ENCODE measurements at places on chromosomes 7 and 10.

DNA sequence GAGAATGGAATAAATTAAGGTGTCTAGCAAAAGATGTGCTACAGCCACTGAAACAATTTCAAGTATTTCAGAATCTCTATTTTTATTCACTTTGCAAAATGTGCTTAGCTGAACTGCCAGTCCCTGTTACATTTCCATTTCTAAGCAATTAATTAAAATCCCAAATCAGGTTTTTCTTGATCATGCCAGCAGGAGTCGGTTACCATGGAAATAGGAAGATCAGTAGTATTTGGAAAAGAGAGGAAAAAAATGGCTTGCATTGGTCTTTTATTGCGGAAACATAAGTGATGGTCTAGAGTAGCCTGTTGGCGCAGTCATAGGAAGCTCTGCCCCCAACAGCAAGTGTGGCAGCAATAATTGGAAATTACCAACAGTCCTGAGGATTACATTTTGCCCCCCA is 867.1 kb downstream of the GATA3 start:
- no peak overlapping the region for H3K4me3 ChIP-seq
- peaks cover 8% of the 10 kb centered on the region for H3K4me1 ChIP-seq
- H3K36me3 ChIP-seq, result peaks cover 4% of the 10 kb centered on the region
- no peak overlapping the region for H3K27ac ChIP-seq

DNA sequence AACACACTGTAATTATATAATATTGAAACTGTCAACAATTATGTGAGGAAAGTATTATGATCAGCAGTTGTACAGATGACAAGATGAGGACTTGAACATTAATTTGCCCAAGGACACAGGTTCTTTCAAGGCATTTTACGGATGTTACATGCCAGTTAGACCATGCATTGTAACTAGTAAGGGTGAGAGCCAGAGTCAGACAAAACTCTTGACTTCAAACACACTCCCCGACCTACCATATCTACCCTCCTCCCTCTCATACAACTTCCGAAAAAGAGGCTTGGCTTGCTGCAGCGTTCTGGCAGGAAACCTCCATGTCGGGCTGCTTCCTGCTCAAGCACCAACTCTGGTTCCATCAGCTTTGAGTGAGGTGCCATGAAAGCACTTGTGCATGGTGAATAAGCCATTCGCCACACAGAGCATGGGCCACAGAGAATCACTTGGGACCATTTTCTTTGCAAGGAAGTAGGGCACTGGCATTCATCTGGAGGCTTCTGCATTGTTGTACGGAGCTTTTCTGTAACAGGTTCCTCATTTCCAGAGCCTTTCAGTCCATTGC is 53.2 kb downstream of the FOXI2 start:
- no peak for DNase-seq
- no peaks in the 10 kb centered on the region for H3K36me3 ChIP-seq
- H3K4me1 ChIP-seq, result no peaks in the 10 kb centered on the region
- no peak overlapping the region for H3K4me3 ChIP-seq
- peaks cover 22% of the 10 kb centered on the region for H3K27me3 ChIP-seq
- H3K27ac ChIP-seq, result no peak overlapping the region

DNA sequence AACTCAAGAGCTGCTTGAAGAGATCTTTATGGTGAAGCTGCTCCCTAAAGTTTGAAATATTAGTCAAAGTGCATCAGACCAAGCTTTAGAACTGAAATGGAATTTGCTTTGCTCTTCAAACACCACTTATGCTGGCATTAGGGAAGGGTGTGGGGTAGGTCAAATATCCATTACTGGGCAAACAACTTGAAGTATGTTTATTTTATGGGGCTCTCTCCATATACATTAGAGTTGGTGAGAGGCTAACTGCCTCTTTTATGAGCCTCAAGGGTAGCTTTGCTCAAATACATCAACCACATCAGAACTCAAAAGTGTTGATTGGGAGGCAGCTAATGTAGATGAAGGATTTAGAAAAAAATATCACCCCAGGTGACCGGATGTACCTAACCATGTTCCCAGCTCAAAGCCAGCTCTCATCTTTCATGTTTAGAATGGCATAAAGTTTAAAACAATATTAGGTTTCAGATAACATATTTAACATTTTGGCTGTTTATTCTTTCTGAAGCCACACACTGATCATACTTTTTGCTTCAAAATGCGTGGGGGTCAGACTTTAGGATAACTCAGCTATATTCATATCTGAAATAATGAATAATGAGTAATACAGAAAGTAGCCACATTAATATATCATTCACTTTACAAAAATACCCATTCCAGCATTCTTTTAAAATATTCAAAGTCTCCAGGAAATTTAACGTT is 318.6 kb downstream of the PTEN start:
- H3K36me3 ChIP-seq, result no peaks in the 10 kb centered on the region
- DNase-seq, result no peak
- H3K4me3 ChIP-seq, result no peak overlapping the region
- no peaks in the 10 kb centered on the region for H3K27me3 ChIP-seq
- H3K4me1 ChIP-seq, result no peaks in the 10 kb centered on the region

- H3K4me1 ChIP-seq, result peaks cover 6% of the 10 kb centered on the region
- H3K27me3 ChIP-seq, result peaks cover 3% of the 10 kb centered on the region
- no peak overlapping the region for H3K27ac ChIP-seq
- DNase-seq, result no peak
- H3K36me3 ChIP-seq, result peaks cover 4% of the 10 kb centered on the region
Measured at GRCh38 chr10:61301575-61301974, 151.6 kb downstream of the TMEM26 start.

GRCh38 chr7:142301923-142302550 is 44.2 kb upstream of the PRSS58 start:
- H3K4me1 ChIP-seq, result no peaks in the 10 kb centered on the region
- no peaks in the 10 kb centered on the region for H3K36me3 ChIP-seq
- H3K4me3 ChIP-seq, result no peak overlapping the region
- H3K27ac ChIP-seq, result no peak overlapping the region
- DNase-seq, result no peak
- H3K27me3 ChIP-seq, result peaks cover 4% of the 10 kb centered on the region

DNA sequence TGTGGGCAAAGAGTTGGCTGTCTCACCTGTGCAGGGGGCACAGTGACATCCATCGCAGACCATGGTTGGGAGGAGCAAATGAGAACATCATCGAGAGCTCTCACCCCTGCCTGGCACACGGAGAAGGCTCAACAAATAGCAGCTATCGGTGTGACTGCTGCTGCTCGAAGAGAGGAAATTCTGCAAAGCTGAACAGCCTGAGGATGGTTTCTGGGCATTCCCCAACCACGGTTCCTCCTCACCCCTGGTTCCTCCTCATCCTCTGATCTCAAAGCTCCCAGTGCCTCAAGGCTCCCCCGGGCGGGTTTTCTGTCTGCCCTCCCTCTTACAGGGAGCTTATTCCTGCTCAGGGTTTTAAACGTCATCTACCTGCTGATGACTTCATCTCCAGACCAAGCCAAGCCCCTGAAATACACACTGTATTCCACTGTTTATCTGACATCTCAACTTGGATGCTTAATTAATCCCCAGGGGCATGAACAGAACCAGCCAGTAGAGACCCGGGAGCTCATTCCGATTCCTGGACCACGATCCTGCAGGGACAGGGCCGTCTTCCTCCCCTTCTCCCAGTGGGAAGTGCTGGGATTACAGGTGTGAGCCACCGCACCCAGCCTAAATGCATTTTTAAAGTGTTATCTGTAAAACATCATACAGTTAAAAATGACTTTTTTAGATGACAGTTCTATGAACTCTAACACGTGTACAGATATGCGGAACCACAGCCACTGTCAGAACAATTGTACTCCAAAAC is 19.5 kb upstream of the NOM1 start:
- no peak overlapping the region for H3K27ac ChIP-seq
- H3K36me3 ChIP-seq, result no peaks in the 10 kb centered on the region
- no peak for DNase-seq
- H3K4me1 ChIP-seq, result peaks cover 6% of the 10 kb centered on the region
- no peak overlapping the region for H3K4me3 ChIP-seq

GRCh38 chr10:26479766-26480492 is 41.8 kb downstream of the APBB1IP start:
- no peak overlapping the region for H3K4me3 ChIP-seq
- H3K27me3 ChIP-seq, result no peaks in the 10 kb centered on the region
- no peaks in the 10 kb centered on the region for H3K4me1 ChIP-seq
- no peak for DNase-seq
- H3K36me3 ChIP-seq, result no peaks in the 10 kb centered on the region
- no peak overlapping the region for H3K27ac ChIP-seq

- no peak for DNase-seq
- no peak overlapping the region for H3K4me3 ChIP-seq
- H3K36me3 ChIP-seq, result peaks cover 4% of the 10 kb centered on the region
- H3K4me1 ChIP-seq, result peaks cover 11% of the 10 kb centered on the region
- peak overlapping the region; percentile 61 for H3K27ac ChIP-seq
Measured at GRCh38 chr7:157932498-157933218, 595.9 kb downstream of the DNAJB6 start.

DNA sequence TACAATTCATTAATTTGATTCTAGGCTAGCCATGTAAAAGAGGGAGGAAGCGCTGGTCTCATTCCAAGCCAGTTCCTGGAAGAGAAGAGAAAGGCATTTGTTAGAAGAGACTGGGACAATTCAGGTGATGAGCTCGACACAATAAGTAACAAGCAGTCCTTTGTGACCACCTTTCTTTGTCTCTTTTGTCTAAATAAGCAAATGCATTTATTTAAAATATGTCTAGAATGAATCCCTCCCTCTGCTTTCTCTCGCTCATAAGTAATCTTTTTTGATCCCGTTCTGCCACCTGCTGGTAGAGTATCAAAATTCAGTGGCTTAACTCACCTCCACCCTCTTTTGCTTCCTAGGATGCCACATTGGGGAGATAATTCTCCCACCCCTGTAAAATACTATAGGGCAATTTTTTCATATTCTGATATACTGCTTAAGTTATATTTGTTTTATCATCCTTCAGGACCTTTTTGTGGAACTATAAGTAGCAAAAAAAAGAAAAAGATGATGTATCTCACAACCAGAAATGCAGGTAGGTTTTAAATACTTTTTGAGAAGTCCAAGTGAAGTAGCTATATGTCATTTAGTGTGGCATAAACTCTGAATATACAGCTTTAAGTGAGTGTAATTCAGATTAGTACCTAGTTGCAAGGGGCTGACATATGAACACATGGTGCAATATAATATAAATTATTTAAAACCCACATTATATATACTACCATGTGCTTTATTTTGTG is 91.5 kb downstream of the GSDME start:
- peaks cover 4% of the 10 kb centered on the region for H3K4me1 ChIP-seq
- no peak overlapping the region for H3K4me3 ChIP-seq
- H3K27ac ChIP-seq, result no peak overlapping the region

DNA sequence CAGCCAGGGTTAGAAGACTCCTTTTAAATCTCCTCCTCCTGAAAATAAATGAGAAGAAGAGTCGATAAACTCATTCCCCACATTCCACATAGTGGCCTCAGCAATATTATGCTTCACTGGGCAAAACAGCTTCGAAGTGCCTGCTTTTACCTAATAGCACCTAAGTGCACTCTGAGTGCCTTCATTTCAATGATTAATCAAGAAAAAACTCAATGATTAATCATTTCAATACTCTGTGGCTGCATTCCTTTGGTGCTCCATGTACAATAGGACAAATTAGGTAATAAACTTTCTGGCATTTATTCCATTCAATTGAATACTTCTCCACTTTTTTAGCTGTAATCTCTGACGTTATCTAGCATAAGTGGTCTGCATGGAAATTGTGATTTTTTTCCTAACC is 174.6 kb downstream of the CCDC71L start:
- peaks cover 3% of the 10 kb centered on the region for H3K4me1 ChIP-seq
- DNase-seq, result no peak
- no peak overlapping the region for H3K27ac ChIP-seq
- no peaks in the 10 kb centered on the region for H3K27me3 ChIP-seq
